Stimulated activated CD8-positive, alpha-beta memory T cell treated with anti-CD3 and anti-CD28 coated beads, Interleukin-15, amount 100 ng/mL, for 48 hours (primary cell): ENCODE measurements at places on chromosomes 16 and 17.

- DNase-seq = no peak
Observed at GRCh38 chr16:88045820-88046303, 94.6 kb downstream of the BANP start.

DNA sequence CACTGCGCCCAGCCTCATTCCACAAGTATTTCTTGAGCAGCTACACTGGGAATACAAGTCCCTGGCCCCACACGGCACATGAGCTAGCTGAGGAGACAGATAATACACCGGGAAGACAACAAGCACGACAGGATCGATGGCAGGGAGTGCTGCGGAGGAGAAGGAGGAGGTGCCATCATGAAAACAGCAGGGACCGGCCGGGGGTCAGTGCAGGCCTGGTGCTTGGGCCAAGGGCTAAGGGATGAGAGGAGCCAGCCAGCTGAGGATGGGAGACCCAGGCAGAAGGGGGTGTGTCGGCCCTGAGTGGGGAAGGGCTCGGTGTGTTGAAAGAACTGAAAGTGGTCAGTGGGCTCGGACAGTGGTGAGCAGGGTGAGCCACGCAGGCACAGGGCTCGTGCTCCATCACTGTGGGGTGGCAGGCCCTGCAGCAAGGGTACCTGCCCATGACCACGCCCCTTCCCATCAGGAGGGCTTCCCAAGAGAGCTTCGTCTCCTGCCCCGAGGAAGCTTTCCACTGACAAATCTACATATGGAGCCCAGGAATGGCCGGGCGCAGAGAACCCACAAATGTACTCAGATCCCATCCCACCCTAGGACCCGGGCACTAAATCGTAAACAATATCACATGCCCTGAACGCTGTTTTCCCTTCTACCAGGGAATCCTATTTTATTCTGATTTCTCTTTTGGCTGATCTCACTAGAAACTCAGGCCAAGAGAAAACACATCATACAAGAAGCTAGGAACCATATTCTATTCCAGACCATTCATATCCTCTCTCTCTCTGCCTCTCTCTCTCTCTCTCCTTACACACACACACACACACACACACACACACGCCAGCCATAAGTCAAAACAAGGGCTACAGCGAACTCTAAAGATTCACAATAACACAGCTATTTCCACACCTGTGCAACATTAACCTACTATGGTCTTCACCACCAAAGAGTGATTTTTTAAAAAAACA, 50.7 kb upstream of the TNRC6C start:
- DNase-seq = no peak

GRCh38 chr17:49676276-49676868, 1.5 kb downstream of the SPOP start:
- no peak for DNase-seq

DNA sequence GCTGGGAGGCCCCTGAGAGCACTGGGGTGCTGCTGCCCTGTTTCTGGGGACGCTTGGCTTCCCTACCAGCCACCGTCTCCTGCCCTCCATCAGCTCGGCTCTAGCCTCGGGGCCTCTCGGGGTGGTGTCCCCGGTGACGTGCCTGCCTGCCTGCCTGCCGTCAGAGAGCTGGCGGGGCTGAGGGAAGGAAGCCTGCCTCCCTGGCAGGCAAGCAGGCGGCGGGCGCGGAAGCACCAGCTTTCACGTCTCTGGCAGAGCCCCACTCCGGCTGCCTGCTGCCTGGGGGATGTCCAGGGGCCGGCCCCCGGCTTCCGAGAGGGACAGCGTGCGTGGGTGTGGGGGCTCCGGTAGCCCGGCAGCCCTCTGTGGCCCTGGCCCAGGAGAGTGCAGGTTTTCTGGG, 9.3 kb downstream of the CENPX start:
- no peak for DNase-seq

GRCh38 chr16:83541231-83541630, 266.5 kb upstream of the HSBP1 start:
- DNase-seq = no peak

DNA sequence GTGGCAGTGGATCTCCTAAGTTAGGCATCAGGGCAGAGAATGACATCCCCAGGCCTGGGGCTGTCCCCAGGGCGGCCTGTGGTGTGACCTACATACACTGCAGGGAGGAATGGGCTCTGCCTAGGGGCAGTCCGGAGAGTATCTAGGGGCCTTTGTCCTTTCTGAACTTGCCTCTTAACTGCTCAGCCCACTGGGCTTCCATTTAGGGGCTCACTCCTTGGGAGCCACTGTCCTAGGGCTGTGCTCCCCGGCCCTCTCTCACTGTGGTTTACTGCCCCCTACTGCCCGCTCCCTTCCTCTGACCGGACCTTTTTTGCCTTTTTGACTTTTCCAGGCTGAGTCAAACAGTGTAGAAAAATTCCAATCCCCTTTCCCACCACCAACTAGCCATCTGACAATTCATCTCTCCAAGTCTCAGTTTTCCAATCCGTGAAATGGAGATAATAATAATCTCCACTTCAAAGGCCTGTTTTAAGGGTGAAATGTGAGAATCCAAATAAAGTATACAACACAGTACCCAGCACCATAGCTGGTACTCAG, 66.8 kb downstream of the DNAH3 start:
- DNase-seq = peak; percentile 13

GRCh38 chr17:61447358-61447757, 4.9 kb upstream of the TBX4 start:
- no peak for DNase-seq

GRCh38 chr16:88799569-88800276, 3.9 kb upstream of the CDT1 start:
- DNase-seq = no peak

GRCh38 chr16:68985268-68985667, 120.2 kb upstream of the HAS3 start:
- no peak for DNase-seq
